Prostate gland (tissue), 2 donors: ENCODE measurements at places on chromosomes 6 and 20. TPM values are rescaled to one million over a fixed set of nuclear protein-coding genes. Genes with fewer than 3 reads are reported as not detected.

DNA sequence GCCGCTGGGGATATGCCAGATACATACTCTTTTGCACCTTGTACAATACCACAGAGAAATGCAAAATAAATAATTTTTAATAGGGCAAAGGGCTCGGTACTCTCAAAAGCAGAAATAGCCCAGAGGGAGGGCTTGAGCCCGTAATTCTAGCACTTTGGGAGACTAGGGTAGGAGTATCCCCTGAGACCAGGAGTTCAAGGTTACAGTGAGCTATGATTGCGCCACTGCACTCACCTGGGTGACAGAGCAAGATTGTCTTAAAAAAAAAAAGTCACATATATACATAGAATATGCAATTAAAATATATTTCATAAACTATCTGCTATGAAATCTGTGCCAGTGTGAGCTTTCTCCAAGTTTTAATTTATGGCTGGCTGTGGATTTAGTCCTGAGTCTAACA, 818 bp upstream of the TRMT11 start:
- no peaks in the 10 kb centered on the region for H3K27me3 ChIP-seq
- H3K36me3 ChIP-seq, result no peaks in the 10 kb centered on the region
- no peaks in the 10 kb centered on the region for H3K4me1 ChIP-seq
- DNase-seq, result no peak
- peak overlapping the region; percentile 81 for H3K27ac ChIP-seq

DNA sequence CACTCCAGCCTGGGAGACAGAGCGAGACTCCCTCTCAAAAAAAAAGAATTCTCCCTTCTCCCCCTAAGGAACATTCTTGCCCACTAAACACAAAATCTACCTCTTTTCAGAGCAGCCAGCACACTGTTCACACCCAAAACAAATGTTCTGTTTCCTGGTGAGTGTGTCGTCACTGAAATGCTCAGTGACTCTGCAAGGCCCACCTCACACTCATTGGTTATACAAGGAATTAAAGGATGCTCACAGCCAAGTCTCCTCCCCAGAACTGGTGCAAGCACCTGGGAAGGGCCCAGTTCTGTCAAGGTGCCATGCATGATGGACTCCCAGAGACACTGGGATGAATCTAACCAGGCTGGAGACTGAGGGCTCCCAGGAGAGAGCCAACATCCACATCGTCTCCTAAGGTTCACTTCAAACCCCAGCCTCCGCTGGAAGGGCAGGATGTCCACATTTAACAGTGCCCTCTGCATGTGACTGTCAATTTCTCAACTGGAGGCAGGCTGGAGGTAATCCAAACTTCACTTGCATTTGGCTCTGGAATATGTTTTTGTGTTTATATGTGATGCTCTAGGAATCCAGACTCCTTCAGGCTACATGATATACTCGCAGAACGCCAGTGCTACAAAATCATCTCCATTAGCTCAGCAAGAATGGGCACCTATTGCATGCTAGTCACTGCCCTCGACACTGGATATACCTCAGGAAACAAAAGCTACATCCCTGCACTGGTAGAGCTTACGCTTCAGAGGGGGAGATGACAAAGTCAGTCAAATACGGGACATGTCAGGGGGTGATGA, 7.1 kb downstream of the RRBP1 start:
- H3K4me3 ChIP-seq, result no peak overlapping the region
- H3K27ac ChIP-seq, result no peak overlapping the region
- H3K27me3 ChIP-seq, result no peaks in the 10 kb centered on the region
- H3K36me3 ChIP-seq, result no peaks in the 10 kb centered on the region
- DNase-seq, result no peak

DNA sequence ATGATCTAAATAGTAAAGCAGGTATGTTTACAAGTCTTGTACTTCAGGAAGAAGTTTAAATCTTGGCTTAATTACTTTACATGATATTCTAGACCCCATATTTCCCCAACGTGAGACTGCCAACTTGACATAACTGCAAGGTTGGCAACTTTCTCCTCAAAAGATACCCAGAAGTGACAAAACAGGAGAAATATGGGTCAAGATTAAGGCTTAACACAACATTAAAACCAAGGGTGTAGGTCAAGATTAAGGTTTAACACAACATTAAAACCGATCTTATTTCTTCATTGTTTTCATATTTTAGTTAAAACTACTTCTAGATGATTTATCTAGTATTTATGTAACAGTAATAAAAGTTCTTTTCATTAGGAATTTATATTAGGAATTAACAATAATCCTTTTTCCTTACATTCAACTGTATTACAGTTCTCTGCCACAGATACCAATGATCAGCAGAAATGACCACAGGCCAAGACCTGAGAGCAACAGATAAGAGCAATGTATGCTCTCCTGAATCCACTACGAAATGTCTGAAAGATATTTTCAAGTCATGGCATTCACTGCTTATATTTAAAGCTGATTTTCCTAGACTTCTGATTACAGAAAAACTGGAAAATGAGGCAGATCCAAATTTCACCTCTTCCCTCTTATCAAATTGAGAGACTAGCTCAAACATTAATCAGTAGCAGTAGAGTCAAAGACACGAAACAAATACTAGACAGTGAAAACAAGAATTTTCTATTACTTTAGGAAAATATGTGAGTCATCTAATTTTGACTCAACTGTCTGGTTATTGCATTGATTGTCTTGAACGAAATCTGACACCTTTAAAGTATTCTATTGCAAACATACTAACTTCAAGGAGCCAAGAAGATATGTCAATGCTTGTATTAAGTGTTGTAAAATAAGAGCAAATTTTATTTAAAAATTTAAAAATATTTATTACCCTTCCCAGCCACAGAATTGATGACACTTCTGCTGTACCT, 72.3 kb downstream of the RNGTT start:
- no peak overlapping the region for H3K4me3 ChIP-seq
- no peaks in the 10 kb centered on the region for H3K4me1 ChIP-seq
- DNase-seq, result no peak
- no peaks in the 10 kb centered on the region for H3K27me3 ChIP-seq
- H3K27ac ChIP-seq, result no peak overlapping the region

- no peaks in the 10 kb centered on the region for H3K36me3 ChIP-seq
- H3K4me1 ChIP-seq, result no peaks in the 10 kb centered on the region
- H3K27ac ChIP-seq, result no peak overlapping the region
- no peak overlapping the region for H3K4me3 ChIP-seq
- DNase-seq, result no peak
- H3K27me3 ChIP-seq, result no peaks in the 10 kb centered on the region
These were observed 84.8 kb downstream of the TTLL2 start for GRCh38 chr6:167409694-167410093.

GRCh38 chr6:6771224-6771945, 182.9 kb downstream of the LY86 start:
- no peak overlapping the region for H3K4me3 ChIP-seq
- DNase-seq, result no peak
- H3K27me3 ChIP-seq, result no peaks in the 10 kb centered on the region
- no peak overlapping the region for H3K27ac ChIP-seq
- no peaks in the 10 kb centered on the region for H3K36me3 ChIP-seq

GRCh38 chr20:297925-298775, 780 bp downstream of the ZCCHC3 start:
- no peaks in the 10 kb centered on the region for H3K36me3 ChIP-seq
- peaks cover 18% of the 10 kb centered on the region for H3K4me1 ChIP-seq
- peak; percentile 53 for DNase-seq
- H3K4me3 ChIP-seq, result peak overlapping the region; percentile 85
- H3K27me3 ChIP-seq, result no peaks in the 10 kb centered on the region

- no peaks in the 10 kb centered on the region for H3K36me3 ChIP-seq
- H3K27ac ChIP-seq, result no peak overlapping the region
- no peak for DNase-seq
- H3K4me3 ChIP-seq, result no peak overlapping the region
- H3K27me3 ChIP-seq, result no peaks in the 10 kb centered on the region
These were observed 298.8 kb downstream of the ZNF217 start for GRCh38 chr20:53294804-53295203.

The ATP6V1G2 gene
- 0.36 TPM for total RNA-seq

The SLC25A27 gene
- total RNA-seq, result 33.7 TPM

The NPEPL1 gene
- total RNA-seq, result 63.1 TPM
